ENCODE measurements at places on chromosomes 4 and X.

DNA sequence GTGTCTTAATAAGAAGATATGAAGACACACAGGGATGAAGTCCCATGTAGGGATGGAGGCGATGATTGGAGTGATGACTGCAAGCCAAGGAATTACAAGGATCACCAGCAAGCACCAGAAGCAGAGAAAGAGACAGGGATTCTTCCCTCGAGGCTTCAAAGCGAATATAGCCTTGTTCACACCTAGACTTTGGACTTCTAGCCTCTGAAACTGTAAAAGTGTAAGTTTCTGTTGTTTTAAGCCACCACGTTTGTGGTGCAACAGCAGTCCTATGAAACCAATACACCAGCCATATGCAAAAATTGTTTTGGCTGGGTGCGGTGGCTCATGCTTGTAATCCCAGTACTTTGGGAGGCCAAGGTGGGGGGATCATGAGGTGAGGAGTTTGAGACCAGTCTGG, 9.8 kb upstream of the PDS5A start:
- no peak overlapping the region for H3K27ac ChIP-seq
- no peaks in the 10 kb centered on the region for H3K4me1 ChIP-seq
- no peaks in the 10 kb centered on the region for H3K36me3 ChIP-seq
- no peak overlapping the region for H3K4me3 ChIP-seq
- DNase-seq: no peak
- no peaks in the 10 kb centered on the region for H3K27me3 ChIP-seq

DNA sequence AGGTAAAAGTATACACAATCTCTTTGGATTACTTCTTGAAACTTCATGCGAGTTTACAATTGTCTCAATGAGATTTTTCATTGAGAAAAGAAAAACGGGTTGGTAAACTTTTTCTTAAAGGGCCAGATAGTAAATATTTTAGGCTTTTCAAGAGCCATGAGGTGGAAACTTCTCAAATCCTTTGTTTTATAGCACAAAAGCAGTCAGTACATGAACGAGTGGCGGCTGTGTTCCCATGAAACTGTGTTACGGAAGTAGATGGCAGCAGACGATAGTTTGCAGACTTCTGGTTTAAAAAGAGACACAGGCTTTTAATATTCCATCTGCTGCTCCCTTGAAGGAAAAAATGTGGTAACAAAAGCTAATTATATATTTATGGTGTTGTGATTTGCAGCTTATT, 332.0 kb downstream of the TENM3 start:
- no peaks in the 10 kb centered on the region for H3K36me3 ChIP-seq
- H3K4me1 ChIP-seq: no peaks in the 10 kb centered on the region
- H3K4me3 ChIP-seq: no peak overlapping the region
- H3K27ac ChIP-seq: no peak overlapping the region
- DNase-seq: no peak

- no peaks in the 10 kb centered on the region for H3K27me3 ChIP-seq
- DNase-seq: no peak
- H3K4me1 ChIP-seq: no peaks in the 10 kb centered on the region
- no peak overlapping the region for H3K27ac ChIP-seq
These were observed 718.7 kb upstream of the TENM3 start for GRCh38 chr4:181524499-181524898.

- H3K27me3 ChIP-seq: no peaks in the 10 kb centered on the region
- peaks cover 21% of the 10 kb centered on the region for H3K36me3 ChIP-seq
- no peak overlapping the region for H3K27ac ChIP-seq
These were observed 21.3 kb downstream of the HERC5 start for GRCh38 chr4:88478247-88478646.

GRCh38 chrX:103681443-103681842, 5.1 kb downstream of the MORF4L2 start:
- DNase-seq: no peak
- H3K36me3 ChIP-seq: peaks cover 43% of the 10 kb centered on the region
- no peak overlapping the region for H3K27ac ChIP-seq
- no peaks in the 10 kb centered on the region for H3K27me3 ChIP-seq
- H3K4me3 ChIP-seq: no peak overlapping the region
- peaks cover 8% of the 10 kb centered on the region for H3K4me1 ChIP-seq

DNA sequence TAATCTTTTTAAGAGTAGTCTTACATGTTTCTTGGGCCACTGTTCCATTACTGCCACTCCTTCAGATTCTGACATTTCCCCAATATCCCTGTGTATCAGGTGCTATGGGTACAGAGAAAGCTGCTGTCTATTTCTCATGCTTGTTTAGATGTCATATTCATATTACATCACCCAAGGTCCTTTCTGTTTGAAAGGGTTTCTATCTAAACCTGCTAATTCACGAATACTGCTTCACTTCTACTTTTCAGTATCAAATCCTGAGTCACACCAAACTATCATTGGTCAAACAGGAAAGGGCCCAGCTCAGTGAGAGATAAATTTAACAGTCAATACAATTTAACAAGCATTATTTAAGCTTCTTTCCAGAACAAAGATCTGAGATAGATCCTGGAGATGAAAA, 241.4 kb downstream of the UGT8 start:
- no peaks in the 10 kb centered on the region for H3K4me1 ChIP-seq
- H3K27ac ChIP-seq: no peak overlapping the region
- H3K36me3 ChIP-seq: no peaks in the 10 kb centered on the region
- H3K4me3 ChIP-seq: no peak overlapping the region
- DNase-seq: no peak
- H3K27me3 ChIP-seq: no peaks in the 10 kb centered on the region

DNA sequence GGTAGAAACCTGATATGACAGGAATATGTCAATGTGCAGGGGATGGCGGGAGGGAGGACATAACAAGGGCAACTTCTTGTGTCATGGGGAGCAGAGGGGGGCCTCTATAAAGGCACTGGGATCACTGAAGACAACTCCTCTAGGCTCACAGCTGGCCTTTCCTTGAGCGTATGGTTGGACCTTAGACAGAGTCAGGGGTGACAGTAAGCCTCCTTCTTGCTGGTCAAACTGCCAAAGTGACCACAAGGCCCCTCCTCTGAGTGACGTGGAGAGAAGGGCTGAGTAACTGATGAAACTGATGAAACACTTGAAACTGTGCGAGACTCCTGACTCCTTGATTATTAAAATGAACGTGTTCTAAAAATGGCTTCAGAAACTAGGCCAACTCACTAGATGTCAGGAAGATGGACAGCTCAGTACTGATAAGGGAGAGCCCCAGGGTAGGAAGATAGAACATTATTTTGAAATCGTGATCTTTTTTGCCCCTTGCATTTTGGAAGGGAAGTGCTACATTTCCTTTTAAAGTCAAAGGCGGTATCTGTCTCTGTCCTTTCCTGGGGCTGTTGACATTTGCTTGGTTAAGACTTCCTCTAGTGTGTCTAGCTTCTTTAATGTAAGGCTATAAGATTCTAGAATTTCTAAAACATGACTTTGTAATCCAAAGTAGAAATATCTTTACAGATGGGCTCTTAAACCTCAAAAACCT, 1.6 kb downstream of the RAB33A start:
- peak overlapping the region; percentile 92 for H3K4me3 ChIP-seq
- peaks cover 50% of the 10 kb centered on the region for H3K4me1 ChIP-seq
- no peaks in the 10 kb centered on the region for H3K27me3 ChIP-seq
- DNase-seq: peak; percentile 67
- H3K36me3 ChIP-seq: peaks cover 31% of the 10 kb centered on the region
- H3K27ac ChIP-seq: peak overlapping the region; percentile 90

GRCh38 chr4:140738139-140738538, 18.0 kb downstream of the TBC1D9 start:
- no peak for DNase-seq
- no peak overlapping the region for H3K4me3 ChIP-seq
- peaks cover 16% of the 10 kb centered on the region for H3K27me3 ChIP-seq
- H3K27ac ChIP-seq: no peak overlapping the region
- H3K4me1 ChIP-seq: peaks cover 1% of the 10 kb centered on the region
- H3K36me3 ChIP-seq: no peaks in the 10 kb centered on the region

DNA sequence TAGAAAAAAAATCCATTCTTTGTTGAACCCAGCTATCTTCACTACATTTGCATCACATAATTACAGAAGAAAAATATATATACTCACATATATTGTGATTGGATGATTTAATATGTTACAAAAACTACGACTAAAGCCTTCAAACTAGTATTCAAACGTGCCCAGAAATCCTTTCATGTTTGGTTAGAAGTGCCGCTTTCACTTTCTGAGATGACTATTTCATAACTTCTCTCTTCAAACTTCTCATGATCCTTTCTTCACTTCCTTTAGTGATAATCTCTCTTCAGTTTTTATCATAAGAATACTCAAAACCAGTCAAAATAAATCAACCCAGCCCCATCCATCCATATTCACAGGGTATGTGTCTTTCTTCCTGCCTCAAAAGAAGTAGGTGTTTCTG, 50.8 kb upstream of the NAF1 start:
- no peak overlapping the region for H3K4me3 ChIP-seq
- no peak for DNase-seq
- H3K27me3 ChIP-seq: no peaks in the 10 kb centered on the region
- no peaks in the 10 kb centered on the region for H3K36me3 ChIP-seq

DNA sequence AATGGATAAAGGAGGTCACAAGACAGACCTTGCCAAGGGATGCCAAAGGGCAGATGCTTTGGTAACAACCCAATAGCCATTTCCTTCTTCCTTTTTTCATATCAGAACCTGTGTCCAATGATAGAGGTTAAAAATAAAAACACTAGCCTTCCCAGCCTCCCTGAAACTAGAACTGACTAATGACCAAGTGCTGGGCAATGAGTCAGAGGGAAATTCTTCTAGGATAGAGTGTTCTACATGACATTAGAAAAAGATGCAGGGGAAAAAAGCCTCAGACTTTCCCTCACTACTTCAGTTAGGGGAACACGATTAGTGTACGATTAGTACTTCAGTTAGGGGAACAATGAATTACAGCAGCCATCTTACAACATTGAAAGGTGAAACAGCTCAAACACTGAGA, 29.3 kb upstream of the FAM47C start:
- H3K27me3 ChIP-seq: no peaks in the 10 kb centered on the region
- no peak overlapping the region for H3K27ac ChIP-seq
- no peaks in the 10 kb centered on the region for H3K36me3 ChIP-seq
- no peak for DNase-seq

- DNase-seq: no peak
- H3K36me3 ChIP-seq: no peaks in the 10 kb centered on the region
- no peak overlapping the region for H3K27ac ChIP-seq
- H3K27me3 ChIP-seq: peaks cover 30% of the 10 kb centered on the region
These were observed 70.9 kb downstream of the WFS1 start for GRCh38 chr4:6340446-6341015.

DNA sequence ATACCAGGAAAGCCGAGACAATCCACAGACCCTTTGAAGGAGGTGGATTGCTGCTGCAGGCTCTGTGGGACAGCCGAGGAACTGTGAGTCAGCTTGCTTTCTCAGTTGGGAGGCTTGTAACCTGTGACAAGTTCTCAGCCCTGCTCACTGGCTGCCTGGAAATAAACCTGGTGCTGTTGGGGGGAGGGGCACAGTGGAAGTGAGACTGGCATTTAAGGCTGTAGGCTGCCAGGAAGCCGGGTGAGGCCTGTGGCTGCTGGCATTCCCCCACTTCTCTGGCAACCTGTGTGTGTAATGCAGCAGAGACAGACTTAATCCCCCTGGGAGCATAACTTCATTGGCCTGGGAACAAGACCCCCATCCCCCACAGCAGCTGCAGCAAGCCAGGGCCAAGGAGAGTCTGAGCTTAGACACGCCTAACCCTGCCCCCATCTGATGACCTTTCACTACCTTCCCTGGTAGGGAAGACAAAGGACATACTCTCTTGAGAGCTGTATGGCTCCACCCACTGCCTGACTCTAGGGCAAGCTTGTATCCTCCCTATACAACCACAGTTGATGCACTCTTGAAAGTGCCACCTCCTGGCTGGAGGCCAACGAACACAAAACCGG, 64.1 kb downstream of the ALPK1 start:
- no peaks in the 10 kb centered on the region for H3K36me3 ChIP-seq
- DNase-seq: no peak
- H3K27me3 ChIP-seq: no peaks in the 10 kb centered on the region
- H3K4me3 ChIP-seq: no peak overlapping the region
- H3K4me1 ChIP-seq: no peaks in the 10 kb centered on the region

DNA sequence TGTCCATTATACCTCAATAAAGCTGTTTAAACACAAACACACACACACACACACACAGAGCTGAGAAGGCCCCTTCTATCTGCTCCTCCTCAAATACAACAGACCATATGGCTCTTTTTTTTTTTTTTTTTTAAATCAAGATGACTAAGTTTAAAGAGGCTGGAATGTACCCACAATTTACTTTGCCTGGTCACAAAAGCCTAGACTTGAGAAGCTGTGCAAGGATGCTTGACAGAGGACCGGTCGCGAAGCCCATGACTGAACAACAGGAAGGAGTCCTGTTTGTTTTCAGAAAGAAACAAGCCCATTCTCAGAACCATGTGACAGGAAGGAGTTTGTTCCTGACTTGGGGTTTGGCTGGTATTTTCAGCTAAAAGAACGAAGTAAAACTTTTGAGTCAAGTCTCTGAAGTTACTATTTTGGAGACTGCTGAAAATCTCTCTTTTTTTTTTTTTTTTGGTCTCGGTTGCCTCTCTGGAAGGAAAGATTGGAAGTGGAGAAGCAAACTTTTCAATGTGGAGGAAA, 650.9 kb upstream of the TENM3 start:
- no peak for DNase-seq
- H3K36me3 ChIP-seq: no peaks in the 10 kb centered on the region
- H3K27ac ChIP-seq: no peak overlapping the region
- H3K4me1 ChIP-seq: no peaks in the 10 kb centered on the region

DNA sequence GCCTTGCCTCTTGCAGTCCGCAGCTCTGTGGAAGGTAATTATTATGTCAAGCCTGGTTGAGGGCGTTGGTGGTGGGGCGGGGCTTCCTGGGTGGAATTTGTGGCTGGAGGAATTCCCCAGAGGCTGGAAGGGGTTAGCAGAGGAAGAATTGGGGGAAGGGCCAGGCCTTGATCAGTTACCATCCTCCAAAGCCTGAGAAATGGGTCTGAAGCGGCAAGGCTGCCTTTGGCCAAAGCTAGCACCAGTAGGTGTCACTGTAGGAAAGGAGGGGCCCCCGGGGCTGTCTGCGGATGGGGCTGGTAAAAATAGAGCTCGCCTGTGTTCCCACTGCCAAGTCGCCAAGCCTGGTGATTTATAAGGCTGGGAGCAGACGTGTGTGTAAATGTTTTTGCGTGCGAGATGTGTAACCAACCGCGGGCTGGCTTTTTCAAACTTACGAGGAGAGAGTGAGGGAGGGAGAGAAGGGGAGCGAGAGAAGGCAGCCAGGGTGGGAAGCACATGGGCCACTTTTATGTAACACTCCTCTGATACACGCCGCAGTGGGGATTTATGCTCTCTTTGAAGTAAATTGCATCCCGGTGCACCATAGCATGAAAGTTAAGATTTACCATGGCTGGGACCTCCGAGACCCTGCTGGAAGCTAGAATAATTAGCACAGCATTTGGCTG, 367.0 kb downstream of the BCOR start:
- peak; percentile 42 for DNase-seq
- H3K36me3 ChIP-seq: no peaks in the 10 kb centered on the region
- peak overlapping the region; percentile 80 for H3K27ac ChIP-seq

GRCh38 chrX:17740137-17741122, 3.1 kb downstream of the SCML1 start:
- H3K4me1 ChIP-seq: peaks cover 13% of the 10 kb centered on the region
- H3K36me3 ChIP-seq: no peaks in the 10 kb centered on the region

- no peak overlapping the region for H3K27ac ChIP-seq
- H3K36me3 ChIP-seq: no peaks in the 10 kb centered on the region
- H3K27me3 ChIP-seq: no peaks in the 10 kb centered on the region
- no peak overlapping the region for H3K4me3 ChIP-seq
- H3K4me1 ChIP-seq: no peaks in the 10 kb centered on the region
These were observed 77.2 kb upstream of the SLC34A2 start for GRCh38 chr4:25578432-25578831.
